ENCODE measurements at places on chromosomes 12 and 14.

GRCh38 chr12:19244312-19244711 is 114.8 kb downstream of the PLEKHA5 start:
- no peak for DNase-seq

GRCh38 chr14:104926619-104927431 is 2.1 kb downstream of the PLD4 start:
- no peak for DNase-seq

DNA sequence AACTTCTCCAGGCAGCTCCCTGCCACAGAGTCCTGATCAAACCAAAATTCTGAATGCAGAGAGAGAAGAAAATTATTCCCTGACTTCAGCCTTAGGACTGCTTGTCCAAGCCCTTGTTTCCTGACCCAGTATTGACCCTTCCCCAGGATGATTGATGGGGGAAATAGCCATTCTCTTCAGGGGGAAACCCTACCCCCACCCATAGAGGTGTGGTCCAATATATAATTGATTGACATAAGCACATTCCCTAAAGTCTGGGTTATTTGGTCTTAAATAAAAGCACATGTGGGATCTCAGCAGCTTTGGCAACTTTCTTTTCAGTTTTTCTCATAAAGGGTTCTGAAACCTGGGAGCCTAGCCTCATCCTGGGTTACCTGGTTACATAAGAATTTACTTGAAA is 201.2 kb upstream of the DDHD1 start:
- no peak for DNase-seq

GRCh38 chr12:89305373-89305772 is 46.9 kb downstream of the DUSP6 start:
- no peak for DNase-seq

DNA sequence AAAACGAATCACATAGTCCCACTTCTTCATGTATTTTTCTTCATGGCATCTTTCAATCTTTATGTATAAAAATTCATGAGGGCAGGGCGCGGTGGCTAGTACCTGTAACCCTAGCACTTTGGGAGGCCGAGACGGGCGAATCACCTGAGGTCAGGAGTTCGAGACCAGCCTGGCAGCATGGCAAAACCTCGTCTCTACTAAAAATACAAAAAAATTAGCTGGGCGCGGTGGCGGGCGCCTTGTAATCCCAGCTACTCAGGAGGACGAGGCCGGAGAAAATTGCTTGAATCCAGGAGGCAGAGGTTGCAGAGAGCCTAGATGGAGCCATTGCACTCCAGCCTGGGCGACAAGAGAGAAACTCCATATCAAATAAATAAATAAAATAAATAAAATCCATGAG is 2.5 kb upstream of the GABARAPL1 start:
- no peak for DNase-seq

DNA sequence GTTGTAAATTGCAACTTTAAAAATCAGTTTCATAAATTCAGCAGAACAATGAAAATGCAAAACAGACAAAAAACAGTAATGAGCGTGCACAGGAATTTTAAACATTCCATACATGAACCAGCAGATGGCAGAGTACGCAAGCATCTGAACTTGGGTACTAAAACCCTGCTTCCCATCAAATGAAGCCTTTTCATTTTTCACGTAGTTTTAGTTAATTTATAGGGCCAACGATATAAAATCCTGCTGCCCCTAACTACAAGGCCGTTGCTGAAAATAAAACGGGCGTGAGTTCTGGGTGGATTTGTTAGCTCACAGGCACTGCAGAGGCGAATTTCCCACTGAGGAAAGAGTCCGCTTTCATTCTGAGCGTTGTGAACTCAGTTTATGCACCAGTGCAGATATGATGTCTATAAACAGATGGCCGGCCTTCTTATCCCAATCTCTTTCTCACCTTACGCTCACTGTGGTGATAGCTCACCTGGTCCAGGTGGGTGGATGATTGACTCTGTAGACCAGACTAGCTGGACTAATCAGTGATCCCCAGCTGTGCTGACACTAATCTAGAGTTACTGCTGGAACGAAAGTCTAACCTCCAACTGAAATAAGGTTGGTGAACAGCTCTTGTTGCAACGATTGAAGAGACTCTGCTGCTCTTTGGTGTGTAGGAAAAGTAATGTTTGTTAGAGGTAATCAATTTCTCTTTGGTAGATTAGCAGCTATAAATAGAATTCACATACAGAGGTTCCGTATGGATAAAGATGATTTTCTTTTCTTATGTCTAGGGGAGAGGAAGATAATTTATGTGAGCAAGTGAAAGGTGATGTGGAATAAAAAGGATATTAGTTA is 89.2 kb downstream of the PDZRN4 start:
- DNase-seq = no peak

GRCh38 chr12:3201339-3202051 is 124.3 kb downstream of the TSPAN9 start:
- DNase-seq = no peak

- DNase-seq = no peak
These were observed 505.5 kb downstream of the NPAS3 start for GRCh38 chr14:33444136-33444535.

DNA sequence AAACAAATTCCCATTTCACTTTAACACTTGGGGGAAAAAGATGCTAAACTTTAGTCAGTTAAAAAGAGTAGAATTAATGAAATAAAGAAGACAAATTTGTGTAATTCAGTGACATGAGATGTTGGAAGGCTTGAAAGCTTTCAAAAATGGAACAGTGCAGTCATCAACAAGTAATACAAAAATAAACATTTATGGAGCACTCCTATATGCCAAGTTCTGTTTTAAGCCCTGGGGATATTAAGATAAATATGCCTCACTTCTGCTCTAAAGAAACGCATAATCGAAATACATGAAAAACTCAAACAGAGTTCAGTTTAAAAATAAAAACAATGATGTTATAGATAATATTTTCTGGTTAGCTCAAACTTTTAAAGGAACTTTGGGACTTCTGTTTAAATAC is 93.0 kb downstream of the KCNH5 start:
- DNase-seq = no peak

- DNase-seq = no peak
These were observed 2.9 kb upstream of the NYNRIN start for GRCh38 chr14:24395609-24396582.

DNA sequence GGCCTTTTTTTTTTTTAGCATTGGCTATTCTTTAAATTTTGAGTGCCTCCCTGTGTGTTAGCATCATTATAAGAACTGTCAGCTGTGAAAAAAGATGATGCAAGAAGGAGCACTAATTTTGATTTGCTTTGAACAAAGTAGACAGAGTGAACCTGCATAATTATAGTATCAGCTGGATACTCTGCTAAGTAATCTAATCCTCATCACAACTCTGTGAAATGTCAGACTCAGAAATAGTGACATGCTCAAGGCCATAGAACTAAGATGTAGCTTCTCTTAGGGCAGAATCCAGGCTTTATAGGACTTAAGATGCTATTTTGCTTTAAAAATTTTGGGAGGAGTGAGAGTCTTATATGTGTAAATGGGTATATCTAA is 31.9 kb downstream of the FBXO34 start:
- no peak for DNase-seq

Measured in GOT3 (cell line).